ENCODE measurements at places on chromosomes 1 and 21. TPM values are rescaled to one million over a fixed set of nuclear protein-coding genes. Genes with fewer than 3 reads are reported as not detected.

Gene RGS7
- total RNA-seq, result 20.0 TPM

Gene NECTIN4
- not detected for total RNA-seq

Gene TSPEAR
- not detected for total RNA-seq

Gene DEPDC1
- 2.4 TPM for total RNA-seq

Gene CD244
- total RNA-seq, result not detected

Gene SPATA17
- 5.3 TPM for total RNA-seq

Gene OR2G6
- not detected for total RNA-seq

Gene ATP6V0B
- total RNA-seq, result 265 TPM

Gene AK5
- total RNA-seq, result 40.4 TPM

Gene SLC25A34
- total RNA-seq, result not detected

Gene CLDN17
- not detected for total RNA-seq

Gene FAM163A
- 0.41 TPM for total RNA-seq

Gene LRRC38
- not detected for total RNA-seq

Gene PADI3
- not detected for total RNA-seq

Gene ETNK2
- 31.0 TPM for total RNA-seq

Gene DISP3
- total RNA-seq, result 12.2 TPM

Gene KRTAP19-3
- total RNA-seq, result not detected

Gene NHLH1
- 0.41 TPM for total RNA-seq

Gene LAPTM5
- 3.7 TPM for total RNA-seq

Gene BRINP3
- 51.8 TPM for total RNA-seq

Gene SLC30A10
- total RNA-seq, result 19.2 TPM

Gene KRTAP7-1
- total RNA-seq, result not detected

Data from frontal cortex (tissue), 4 donors.